ENCODE measurements at places on chromosomes 11 and 22.
A peak's percentile ranks its signal among the peaks of the same experiment; 100 is the strongest.

DNA sequence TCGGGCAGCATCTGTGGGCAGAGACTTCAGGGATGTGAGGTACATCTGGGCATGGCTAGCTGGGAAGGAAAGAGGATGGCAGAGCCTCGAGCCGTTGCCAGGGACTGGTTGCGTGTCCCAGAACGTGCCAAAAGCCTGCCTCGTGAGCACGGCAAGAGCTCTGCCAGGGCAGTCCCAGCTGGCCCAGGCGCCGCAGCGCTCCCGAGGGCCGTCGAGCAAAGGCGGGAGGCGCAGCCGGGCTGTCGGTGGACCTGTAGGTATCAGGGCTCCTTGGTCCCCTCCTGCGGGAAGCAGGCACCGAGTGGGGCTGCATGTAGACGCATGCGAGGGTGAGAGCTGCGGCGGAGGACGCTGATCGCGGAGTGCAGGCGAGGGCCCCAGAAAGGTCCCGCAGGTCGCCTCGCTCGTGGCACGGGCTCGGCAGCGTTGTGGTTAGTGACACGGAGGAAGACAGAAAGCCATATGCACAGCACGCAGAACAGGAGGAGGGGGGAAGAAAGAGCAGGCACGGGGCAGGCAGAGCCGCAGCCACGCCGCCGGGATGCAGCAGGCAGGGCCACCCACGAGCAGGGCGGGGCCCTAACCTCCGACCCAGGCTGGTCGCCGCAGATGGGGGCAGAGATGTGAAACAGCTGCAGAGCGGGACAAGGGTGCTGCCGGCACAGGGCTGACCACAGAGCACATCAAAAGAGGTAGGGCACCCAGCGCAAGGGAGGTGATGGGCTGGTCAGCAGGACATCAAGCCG lies 18.0 kb downstream of the LSP1 start:
- DNase-seq: peak; percentile 91

DNA sequence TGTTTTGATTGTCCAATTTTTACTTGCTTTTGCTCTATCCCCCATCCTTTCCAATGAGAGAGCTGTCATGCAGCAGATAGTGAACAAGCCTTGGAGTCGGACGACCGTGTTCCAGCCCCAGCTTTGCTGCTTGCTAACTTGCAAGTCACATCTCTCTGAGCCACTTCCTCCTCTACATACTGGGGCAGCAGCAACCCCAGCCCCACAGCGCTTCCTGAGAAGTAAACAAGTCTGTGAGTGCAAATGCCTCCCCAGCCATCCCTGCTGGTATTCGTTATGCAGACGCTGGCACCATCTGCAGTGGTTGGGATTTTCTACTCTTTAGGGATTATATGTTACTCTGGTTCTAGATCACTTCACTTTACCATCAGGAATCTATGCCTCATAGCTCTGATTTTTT lies 35.0 kb downstream of the TPBGL start:
- no peak for DNase-seq

GRCh38 chr11:44427432-44427831 lies 117.5 kb upstream of the ALX4 start:
- peak; percentile 45 for DNase-seq

DNA sequence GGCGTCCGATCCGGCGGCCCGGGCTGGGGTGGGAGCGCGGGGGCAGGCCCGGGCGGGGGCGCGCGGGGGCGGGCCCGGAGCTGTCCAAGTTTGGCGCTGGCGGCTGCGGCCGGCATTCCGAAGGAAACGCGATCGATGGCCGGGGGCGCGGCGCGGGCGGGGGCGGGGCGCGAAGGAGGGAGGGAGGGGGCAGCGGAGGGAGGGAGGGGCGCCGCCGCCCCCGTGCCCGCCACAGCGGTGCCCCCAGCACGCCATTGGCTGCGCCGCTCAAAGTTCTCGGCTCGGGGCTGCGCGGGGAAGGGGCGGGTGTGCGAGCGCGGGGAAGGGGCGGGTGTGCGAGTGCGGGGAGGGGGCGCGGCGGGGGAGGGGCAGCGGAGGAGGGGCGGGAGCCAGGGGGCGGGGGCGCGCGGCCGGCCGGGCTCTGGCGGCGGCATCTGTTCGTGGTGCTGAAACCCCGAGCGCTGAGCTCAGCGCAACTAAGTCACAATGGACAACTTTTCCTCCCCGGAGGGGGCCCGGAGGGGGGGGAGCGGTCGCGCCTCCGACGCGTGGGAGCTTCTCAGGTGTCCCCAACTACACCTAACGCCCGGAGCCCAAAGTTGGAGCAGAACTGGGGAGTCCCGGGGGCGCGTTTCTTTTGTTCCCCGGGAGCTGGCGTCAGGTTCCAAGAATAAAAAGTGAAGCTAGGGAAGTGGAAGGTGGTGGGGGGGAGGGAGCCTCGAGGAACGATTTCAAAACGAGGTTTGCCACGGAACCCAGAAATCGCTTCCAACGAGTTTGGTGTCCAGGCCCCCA lies 2.2 kb downstream of the PHF21B start:
- no peak for DNase-seq

DNA sequence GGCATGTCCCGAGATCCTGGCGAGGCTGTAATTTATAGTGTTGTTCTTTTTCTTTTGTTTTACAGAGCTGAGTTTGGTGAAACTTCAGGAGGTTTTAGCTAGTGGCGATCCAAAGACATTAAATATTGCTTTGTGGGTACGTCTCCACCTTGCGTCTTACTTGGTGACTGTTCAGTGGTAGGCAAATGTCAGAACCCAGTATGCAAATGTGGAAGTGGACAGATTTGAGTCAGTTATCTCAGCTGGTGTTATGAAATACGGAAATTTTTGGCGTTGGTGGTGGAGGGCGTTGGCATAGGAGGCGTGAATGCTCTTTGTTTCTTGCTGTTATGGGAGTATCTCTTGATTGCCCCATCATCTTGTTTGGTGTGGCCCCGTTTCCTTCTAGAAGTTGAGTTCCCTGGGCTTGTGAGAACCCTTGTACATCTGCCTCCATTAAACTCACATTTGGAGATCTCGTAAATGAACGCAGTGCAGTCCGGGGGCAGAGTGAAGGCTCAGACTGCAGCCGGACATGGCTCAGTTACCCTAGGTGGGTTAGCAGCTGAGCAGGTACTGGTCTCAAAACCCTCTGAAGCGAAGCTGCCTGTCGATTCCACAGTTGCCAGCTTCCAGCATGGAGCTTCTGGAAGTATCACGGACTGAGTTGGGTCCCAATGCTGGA lies 39.9 kb downstream of the PTPRJ start:
- no peak for DNase-seq

- DNase-seq: no peak
Measured at GRCh38 chr22:20881231-20881630, 22.4 kb downstream of the SNAP29 start.

- DNase-seq: no peak
Measured at GRCh38 chr22:23401111-23401909, 178.8 kb downstream of the IGLL1 start.

DNA sequence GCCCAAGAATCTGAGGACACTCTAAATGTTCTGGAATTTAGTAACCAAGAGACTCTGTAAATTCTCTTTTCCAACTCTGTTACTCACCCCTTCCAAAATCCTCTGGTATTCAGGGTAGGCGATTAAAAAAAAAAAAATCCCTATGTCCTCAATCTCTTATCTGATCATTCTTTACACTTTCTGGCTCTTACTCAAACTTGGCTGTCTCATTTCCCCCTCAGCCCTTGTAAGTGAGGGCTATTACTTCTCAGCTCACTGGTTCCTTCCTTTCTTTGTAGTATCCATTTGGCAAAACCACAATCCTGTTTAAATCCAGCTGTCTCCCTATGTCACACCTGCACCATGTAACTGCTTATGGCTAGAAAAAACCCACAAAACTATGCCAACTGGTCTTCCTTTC lies 12.7 kb upstream of the MSANTD2 start:
- peak; percentile 29 for DNase-seq

GRCh38 chr11:64218628-64219353 lies 7.2 kb downstream of the TRPT1 start:
- DNase-seq: no peak

DNA sequence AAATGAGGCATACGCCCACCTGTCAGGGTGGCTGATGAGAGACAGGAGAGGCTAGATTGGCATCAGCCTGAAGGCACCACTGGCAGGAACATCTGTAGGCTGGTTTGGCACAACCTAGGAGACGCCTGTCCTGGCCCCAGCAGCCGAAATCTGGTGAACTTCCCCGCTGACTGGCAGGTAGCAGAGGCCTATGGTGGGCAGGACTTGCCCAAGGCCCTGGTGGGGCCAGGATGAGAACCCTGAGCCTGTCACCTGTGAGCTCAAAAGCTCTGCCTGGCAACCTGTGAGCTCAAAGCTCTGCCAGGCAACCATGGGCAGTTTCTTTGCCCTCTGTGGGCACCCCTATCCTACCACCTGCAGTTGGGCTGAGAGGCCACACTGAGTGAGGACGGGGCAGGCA lies 2.5 kb downstream of the DERL3 start:
- no peak for DNase-seq

DNA sequence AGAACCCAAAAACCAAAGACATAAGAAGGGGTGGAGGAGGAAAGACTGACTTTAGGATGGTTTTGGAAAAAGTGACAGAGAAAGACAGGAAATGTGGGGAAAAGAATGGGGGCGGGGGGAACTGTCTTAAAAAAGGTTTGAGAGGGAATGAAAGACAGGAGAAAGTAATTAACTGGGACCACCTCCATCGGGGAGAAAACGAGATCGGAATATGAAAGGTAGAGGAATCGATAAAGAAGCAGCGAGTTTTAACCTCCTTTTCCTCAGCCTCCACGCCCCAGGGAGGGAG lies 524 bp downstream of the MTMR2 start:
- DNase-seq: no peak

GRCh38 chr22:26612652-26613051 lies 5.2 kb downstream of the CRYBB1 start:
- no peak for DNase-seq

GRCh38 chr11:131889146-131889577 lies 518.7 kb downstream of the NTM start:
- no peak for DNase-seq

- peak; percentile 47 for DNase-seq
Measured at GRCh38 chr11:47616726-47617416, 22.7 kb upstream of the C1QTNF4 start.

GRCh38 chr22:45537734-45538181 lies 35.1 kb downstream of the FBLN1 start:
- peak; percentile 78 for DNase-seq

DNA sequence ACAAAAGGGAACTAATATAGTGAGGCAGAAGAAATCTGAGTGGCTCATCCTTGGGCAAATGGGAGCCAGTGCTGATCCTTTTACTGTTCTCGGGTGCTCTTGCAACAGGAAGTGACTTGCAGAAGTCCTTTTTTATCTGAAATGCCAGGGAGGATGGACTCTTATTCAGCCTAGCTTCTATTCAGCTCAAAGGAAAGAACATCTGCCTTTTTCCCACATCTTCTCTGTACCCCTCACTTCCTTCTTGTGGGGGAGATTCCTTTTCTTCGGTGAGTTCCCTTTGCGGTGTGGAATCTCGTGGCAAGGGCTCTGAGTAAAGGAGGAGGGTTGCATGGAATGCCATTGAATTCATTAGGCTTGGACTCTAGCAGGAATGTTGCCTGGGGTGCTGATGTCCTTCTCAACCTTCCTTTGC lies 76.2 kb downstream of the ZBTB16 start:
- DNase-seq: no peak

GRCh38 chr11:88469561-88470225 lies 132.2 kb upstream of the CTSC start:
- DNase-seq: no peak

- DNase-seq: no peak
Measured at GRCh38 chr22:42996646-42997365, 18.1 kb downstream of the PACSIN2 start.

GRCh38 chr11:872799-873198 lies 30.1 kb downstream of the TSPAN4 start:
- no peak for DNase-seq

DNA sequence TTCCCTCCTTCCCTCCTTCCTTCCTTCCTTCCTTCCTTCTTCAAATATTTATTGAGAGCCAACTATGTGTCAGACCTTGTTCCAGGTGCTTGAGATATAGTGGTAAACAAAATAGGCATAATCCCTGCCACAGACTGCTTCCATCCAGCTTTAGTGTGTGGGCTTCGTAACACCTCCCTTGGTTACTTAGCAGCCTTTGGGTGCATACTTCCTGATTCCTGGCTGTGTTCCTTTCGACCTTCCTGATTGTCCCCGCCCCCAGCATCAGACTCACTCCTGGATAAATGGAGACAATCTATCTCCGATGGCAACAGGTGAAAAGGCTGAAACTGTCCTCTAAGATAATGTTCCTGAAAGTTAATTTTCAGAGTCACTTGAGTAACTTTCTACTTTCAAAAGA lies 13.5 kb downstream of the CCDC81 start:
- no peak for DNase-seq
